ENCODE measurements at places on chromosomes 7 and 10. TPM values are rescaled to one million over a fixed set of nuclear protein-coding genes. Genes with fewer than 3 reads are reported as not detected.

Gene LIPN
- not detected for polyA plus RNA-seq

Gene ADARB2
- not detected for polyA plus RNA-seq

- peak; percentile 6 for DNase-seq
These were observed 101.1 kb downstream of the LYZL1 start for GRCh38 chr10:29389935-29390334.

GRCh38 chr7:139733751-139734150, 44.0 kb downstream of the HIPK2 start:
- DNase-seq, result no peak

- DNase-seq, result peak; percentile 86
These were observed 232.9 kb upstream of the KAT6B start for GRCh38 chr10:74593470-74593869.

DNA sequence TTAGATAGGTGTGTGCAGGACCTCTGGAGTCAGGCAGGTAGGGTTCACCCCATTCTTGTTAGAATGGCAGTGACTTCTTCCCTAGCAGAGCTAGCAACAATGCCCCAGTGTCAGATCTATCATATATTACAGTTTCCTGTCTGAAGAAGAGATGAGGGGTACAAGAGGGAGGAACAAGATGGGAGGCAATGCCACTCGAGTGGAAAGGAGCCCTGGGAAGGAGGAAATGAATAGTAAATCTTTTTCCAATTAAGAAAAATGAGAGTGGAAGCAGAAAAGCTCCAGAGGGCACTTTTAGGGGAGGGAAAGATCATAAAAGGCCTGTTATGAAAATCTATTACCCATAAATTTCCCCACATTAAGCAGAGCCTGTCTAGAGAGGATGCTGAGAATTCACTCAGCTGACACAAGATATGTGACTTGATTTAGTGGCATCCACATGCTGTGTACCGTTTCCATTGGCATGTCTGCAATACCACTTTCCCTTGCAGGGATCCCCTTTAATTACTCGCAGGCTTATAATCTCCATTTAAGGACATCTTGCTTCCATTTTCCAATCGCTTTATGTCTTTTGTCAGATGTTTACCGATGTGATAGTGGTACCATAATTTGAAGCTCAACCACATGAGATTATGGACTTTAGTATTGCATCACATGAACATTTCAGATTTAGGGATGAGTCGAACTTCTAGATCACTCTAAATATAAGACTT, 70.0 kb upstream of the AGBL3 start:
- DNase-seq, result no peak

GRCh38 chr7:49855281-49855980, 82.0 kb downstream of the VWC2 start:
- no peak for DNase-seq

DNA sequence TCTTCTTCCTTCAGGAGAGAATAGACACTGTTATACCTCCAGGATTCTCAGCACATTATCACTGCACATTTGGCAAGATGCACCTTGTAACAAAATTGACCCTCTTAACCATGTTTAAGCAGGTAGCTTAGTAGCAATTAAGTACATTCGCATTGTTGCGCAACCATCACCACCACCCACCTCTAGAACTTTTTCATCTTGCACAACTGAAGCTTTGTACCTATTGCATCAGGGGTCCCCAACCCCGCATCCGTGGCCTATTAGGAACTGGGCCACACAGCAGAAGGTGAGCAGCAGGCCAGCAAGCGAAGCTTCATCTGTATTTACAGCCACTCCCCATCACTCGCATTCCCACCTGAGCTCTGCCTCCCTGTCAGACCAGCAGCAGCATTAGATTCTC, 29.9 kb upstream of the SMURF1 start:
- DNase-seq, result no peak

- DNase-seq, result peak; percentile 70
These were observed 31.7 kb downstream of the CYCS start for GRCh38 chr7:25093268-25093826.

DNA sequence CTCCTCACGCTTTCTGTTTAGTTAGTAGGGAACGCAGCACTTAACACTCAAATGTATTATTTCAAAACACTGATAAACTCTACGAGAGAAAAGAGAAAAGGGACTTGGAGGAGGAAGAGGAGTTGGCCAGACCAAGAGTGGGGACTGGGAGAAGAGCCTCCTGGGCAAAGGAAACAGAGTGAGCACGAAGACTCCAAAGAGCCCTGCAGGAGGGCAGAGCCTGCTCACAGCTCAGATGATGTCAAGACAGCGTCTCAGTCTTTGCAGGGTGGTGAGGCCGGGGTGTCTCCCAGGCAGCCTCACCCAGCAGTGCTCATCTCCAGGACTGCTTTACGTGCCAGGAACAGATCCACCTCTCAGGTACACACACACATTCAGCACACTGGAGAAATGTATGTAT, 41.2 kb downstream of the CYTH3 start:
- no peak for DNase-seq

Measured in IMR-90 (cell line).